ENCODE measurements at places on chromosomes 12 and 14.

GRCh38 chr12:83250866-83251265 is 564.2 kb downstream of the TMTC2 start:
- DNase-seq = no peak

DNA sequence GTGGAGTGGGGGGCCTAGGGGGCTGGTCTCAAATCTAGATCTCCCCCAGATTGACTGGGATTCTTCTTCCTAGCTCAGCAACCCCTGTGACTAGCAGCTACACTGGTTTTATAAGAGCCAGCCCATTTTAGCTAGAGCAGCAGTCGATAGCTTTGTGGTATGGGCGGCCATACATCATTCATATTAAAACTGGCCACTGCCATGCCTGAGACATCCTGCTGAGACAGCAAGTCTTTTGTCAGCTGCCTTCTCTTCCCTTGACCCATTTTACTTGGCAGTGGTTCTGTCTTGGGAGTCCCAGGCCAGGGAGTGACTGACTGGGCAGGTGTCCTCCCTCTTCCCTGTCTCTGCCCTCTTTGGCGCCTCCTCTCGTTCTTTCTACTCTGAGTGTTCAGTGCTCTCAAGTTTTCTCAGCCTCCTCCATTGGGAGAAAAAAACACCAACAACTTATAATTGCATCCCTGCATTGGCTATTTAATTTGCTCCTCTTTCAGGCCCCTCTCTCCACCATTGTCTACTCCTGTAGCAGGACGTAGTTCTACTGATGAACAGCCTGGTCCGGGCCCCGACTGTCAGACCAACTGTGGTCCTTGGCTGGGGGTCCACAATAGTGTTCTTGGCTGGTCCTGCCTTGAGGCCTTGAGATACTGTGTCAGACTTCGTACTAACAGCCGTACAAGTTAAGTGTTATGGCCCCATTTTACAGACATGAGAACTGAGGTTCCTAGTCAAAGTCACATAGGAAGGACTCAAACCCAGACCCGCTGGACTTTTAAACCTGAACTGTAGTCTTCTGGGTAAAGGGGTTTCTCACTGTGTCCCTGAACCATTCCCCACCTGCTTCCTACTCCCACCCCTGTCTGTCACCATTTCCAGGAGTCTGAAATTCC is 18.3 kb upstream of the JDP2 start:
- no peak for DNase-seq

GRCh38 chr12:108457006-108457733 is 57.9 kb upstream of the FICD start:
- no peak for DNase-seq

DNA sequence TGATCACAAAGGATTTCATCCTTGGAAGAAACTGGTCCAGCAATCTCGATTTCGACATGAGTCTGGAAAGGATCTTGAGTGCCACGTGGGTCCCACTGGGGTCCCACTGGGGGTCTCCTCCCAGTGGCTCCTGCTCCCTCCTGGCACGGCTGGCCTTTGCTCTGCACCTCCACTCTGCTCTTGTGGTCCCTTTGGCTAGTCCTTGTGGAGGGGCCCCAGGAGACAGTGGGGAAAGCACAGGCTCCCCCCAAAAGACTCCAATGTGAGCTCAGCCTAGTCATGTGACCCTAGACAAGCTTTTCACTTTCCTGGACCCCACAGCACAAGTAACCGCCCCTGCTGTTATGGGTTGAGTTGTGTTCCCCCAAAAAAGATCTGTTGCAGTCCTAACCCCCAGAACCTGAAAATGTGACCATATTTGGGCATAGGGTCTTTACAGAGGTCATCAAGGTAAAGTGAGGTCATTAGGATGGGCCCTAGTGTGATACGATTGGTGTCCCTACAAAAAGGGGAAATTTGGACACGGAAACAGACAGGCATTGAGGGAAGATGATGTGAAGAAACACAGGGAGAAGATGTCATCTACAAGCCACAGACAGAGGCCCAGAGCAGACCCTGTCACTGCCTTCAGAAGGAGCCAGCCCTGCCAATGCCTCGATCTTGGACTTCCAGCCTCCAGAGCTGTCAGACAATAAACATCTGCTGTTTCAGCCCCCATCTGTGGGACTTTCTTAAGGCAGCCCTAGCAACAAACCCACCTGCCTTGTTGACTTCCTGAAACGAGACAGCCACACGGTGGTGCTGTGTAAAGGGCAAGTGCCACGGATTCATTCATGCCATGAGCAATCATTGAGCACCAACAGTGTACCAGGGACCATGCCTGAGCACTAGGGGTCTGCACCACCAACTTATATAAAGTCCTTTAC is 23.8 kb upstream of the PPP2R5C start:
- no peak for DNase-seq

GRCh38 chr14:56005191-56006053 is 112.8 kb upstream of the PELI2 start:
- DNase-seq = no peak

DNA sequence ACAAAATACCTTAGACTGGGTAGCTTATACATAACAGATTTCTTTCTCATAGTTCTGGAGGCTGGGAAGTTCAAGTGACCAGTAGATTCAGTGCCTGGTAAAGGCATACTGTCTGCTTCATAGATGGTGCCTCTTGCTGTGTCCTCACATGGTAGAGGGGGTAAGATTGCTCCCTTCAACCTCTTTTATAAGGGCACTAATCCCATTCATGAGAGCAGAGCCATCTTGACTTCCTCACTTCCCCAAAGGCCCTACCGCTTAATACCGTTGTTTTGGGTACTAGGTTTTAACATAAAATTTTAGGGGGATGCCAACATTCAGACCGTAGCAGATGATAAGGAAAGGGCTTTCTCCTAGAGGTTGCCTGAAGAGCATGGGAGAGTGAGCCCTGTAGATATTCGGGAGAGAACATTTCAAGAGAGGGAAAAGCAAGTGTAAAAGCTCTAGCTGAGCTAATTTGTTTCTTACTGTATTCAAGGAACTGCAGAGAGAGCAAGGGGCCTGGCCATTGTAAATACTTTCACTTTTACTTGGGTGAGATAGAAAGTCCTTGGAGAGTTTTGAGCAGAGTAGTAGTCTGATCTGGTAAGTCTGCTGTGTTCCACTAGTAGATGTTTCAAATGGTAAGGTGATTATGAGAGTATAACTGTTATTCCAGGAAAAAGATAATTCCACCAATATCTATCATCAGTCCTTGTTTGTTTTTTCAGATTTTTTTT is 27.3 kb downstream of the FRS2 start:
- no peak for DNase-seq

GRCh38 chr12:5535541-5535940 is 103.6 kb downstream of the NTF3 start:
- no peak for DNase-seq

DNA sequence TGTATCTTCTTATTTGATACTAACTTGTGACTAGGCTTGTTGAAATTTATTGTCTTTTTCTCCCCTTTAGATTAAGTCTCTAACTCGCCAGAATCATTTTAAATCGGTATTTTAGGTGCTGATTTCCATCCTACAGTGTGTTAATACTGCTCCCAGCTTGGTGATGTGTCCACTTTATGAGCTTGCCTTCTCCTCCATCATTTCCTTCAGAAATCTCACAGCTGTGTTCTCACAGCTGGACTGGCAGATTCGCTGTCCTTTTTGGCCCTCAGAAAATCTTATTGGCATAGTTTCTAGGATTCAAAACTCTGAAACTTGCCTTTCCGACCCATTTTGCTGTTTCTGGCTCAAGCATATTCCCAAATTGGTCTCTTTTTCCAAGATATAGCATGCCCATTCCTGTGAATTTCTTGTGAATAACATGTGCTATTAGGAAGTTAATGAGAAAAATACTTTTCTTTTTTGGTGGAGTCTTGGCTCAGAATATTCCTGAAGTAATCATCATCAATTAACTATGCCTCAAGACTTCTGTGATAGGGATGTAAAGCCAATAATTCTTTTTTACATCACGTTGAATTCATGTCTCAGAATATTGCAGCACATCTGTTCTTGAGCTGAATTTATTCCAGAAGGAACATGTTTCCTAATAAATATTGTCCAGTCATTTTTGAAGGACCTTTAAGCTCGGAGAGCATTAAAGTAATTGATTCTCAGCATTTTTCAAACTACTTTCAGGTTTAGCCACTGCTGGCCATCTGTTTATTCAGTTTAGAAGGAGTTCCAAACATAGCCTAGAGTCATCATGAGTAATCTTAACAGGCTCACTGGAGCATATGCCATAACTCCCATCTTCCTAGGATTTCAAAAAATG is 50.0 kb upstream of the USP44 start:
- no peak for DNase-seq

- DNase-seq = no peak
Measured at GRCh38 chr12:7638064-7638759, 27.5 kb downstream of the APOBEC1 start.

DNA sequence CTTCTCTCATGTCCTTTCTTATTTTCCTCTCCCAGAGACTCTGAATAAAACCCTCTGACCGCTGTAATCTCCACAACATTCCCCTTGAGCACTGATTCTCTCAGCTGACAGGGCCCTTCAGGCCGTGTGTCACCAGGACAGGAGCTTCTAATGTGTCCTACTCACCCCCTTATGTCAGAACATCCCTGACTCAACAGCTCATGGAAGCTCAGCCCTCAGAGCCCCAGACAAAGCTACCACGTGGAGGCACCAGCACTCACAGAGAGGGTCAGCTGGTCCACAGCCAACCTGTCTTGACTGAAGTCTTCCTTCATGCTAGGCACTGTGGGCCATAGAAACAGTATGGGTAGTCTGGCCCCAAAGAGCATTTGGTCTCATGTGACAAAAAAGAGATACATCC is 49.8 kb downstream of the SMUG1 start:
- DNase-seq = no peak

DNA sequence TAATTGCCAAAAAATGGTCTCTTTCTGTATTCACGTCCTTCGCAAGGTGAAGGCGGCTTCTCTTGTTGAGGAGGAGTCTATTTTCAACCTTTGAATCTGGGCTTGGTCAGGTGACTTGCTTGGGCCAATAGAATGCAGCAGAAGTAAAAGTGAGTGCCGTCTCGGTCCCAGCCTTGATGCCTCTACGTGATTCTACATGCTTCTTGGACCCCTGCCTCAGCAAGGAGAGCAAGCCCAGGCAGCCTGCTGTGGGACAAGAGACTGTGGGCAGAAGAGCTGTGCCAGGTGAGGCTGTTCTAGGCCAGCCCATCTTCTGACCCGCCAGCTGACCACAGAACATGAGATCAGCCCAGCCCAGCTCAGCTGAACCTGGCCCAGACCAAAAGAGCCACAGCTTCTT is 39.1 kb upstream of the CCDC63 start:
- no peak for DNase-seq

DNA sequence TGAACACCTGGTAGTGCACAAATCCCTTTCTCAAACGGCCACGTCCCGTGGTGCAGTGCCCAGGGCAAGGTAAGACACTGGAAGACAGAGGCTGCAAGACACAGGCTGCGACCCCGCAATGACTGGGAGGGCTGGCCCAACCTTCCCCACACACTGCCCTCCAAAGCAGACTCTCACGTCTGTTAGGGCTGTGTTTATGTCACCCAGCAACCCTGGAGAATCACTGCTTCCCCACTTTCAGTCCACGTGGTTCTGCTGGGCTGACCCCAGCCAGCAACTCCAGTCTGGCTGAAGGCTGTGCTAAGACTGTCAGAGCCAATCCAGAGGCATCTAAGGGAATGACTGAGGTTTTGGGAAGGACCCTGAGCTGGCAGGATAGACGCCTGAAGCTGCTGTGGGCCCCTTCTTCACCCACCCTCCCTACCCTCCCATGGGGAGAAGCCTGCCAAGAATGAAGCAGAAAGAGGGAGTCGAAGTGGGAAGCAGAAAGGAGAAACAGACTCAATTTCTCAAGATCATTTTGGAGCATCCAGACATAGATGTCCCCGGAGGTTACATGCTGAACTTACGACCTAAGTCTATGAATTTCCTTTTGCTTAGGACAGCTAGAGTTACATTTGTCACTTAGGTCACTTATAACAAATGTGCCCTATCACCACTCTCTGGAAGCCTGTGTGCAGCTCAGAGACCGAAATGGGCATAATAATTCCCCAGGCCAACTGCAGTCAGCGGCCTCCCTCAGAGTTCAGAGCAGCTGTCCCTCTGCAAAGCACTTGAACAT is 11.7 kb downstream of the KDM2B start:
- no peak for DNase-seq

- DNase-seq = no peak
Measured at GRCh38 chr12:121793440-121793837, at the start of gene RHOF. RHOF (minus strand) TSS chr12:121793688; CDS start chr12:121793633, 55 bp downstream.

GRCh38 chr12:113241191-113242025 is 20.1 kb downstream of the TPCN1 start:
- DNase-seq = no peak

- no peak for DNase-seq
Measured at GRCh38 chr12:87671757-87672156, 357.4 kb downstream of the C12orf50 start.

GRCh38 chr12:24173067-24173466 is 223.6 kb upstream of the SOX5 start:
- DNase-seq = no peak

DNA sequence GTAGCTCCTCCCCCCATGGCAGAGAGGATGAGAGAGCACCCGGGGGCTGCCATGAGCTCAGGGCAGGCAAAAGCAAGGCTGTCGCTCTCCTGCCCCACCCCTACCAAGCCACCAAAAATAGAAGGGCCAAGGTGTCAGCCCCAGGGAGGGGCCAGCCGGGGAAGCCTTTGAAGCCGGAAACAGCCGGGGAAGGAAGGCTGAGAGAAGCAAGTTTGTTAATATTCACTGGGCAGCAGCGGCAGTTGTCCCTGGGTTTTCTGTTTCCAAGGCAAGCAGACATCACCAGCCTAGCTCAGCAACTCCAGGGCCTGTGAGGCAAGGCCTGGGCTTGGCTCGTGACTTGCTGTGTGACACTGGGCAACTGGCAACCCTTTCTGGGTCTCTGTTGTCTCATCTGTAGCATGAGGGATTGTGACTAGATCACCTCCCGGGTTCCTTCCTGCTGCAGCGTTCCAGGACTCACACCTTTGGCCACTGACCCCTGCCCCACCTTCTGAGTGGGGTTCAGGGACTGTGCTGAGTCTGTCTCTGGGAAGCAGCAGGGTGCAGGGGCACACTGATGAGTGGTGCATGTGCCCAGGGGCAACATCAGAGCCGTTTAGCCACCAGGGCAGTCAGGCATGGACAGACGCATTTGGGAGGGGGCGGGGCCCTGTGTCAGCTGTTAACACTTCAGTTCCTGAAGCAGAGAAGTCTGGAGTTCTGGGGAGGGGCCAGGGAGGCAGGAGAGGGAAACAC is 24.3 kb downstream of the SYNDIG1L start:
- DNase-seq = peak; percentile 83

- DNase-seq = no peak
Measured at GRCh38 chr14:95531473-95531872, 3.4 kb upstream of the GLRX5 start.

- DNase-seq = no peak
Measured at GRCh38 chr12:1474041-1474573, 120.3 kb downstream of the FBXL14 start.

DNA sequence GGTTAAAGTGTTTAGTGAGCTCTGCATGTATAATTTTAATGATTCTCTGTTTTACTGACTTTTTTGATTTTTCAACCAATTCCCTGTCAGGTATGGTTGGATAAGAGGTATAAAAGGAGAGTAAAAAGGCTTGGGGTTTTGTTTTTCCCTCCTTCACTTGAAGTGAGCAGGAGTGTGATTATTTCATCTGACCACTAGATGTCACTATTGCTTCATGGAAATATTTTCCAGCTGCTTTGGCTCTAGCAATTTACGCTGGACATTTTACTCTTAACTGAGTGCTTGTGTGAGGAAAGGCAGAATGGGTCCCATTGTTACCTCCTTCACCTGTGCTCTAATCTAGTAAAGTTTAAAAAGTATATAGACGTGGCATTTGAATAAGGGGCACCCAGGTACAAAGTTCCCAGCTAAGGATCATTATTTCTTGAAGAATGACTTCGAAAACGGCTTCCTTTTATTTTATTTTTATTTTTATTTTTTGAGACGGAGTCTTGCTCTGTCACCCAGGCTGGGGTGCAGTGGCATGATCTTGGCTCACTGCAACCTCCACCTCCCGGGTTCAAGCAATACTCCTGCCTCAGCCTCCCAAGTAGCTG is 66.5 kb downstream of the TBC1D30 start:
- no peak for DNase-seq
